Erythroblast (primary cell): ENCODE measurements at places on chromosomes 12 and 14.
A peak's percentile ranks its signal among the peaks of the same experiment; 100 is the strongest.

DNA sequence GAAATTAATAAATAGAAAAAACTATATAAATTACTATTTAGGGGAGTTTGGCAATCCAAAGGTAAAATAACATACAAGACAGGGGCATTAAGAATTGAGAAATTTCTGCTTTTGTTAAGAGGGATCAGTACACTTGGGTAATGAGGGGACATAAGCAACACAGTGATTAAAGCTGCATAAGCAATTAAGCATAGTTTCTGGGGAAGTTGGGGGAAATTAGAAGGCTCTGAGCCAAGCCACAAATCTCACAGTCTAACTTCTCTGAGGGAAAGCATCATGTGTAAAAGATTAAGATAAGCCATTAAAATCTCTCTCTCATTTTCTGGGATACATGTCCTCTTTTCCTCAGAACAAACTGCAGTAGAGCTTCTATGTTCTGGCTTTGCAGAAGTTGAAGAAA lies 533.9 kb upstream of the LRFN5 start:
- DNase-seq: no peak

GRCh38 chr12:68435299-68435637 lies 103.1 kb upstream of the MDM1 start:
- no peak for DNase-seq

- DNase-seq: no peak
These were observed 123.2 kb downstream of the LMO3 start for GRCh38 chr12:16482726-16483125.

DNA sequence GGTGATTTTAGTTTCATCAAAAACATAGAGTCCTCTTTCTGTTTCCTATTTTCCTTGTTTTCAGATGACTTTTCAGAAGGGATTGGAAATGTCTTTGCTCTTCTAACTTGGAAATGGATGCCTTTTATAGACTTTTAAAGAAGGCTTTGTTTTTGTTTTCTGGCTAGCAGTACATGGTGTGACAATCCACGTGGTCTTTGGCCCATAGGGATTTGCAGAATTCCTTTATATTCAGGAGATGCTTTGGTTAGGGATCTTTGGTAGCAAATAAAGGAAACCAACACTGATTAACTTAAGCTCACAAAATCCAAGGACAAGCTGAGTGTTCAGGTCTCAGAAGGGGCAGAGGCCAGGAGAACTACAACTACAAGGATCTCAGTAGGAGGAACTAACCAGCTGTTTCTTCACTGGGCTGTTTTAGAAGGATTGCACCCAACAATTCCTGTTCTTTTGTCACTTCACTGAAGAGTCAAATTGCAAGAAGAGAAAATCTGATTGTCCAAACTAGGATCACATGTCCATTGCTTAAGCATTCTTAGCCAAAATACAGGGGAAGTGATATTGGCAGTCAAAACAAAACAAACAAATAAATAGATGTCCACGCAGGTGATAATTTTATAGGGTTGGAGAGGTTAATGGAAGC lies 58.6 kb upstream of the MANSC4 start:
- no peak for DNase-seq

DNA sequence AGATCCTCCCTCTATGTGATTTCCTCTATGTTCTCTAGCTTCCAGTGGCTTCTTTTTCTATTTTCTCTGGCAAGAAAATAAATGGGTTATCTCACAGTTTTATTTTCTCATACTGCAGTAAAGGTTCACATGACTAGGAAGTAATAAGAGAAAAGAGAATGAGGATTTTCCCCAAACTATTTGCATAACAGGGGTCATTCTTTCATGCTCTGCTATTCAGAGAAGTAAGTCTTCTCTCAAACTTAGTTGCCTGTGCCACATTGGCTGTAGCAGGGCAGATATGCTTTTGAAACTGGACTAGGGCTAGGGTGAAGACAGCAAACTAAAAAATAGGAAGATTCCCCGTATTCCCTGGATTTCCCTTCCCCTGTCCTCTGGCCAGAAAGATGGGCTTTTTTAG lies 57.4 kb downstream of the ACSM4 start:
- no peak for DNase-seq

GRCh38 chr12:59093073-59093772 lies 172.9 kb upstream of the LRIG3 start:
- no peak for DNase-seq

- no peak for DNase-seq
These were observed 44.6 kb downstream of the SRGAP1 start for GRCh38 chr12:63888908-63889635.

GRCh38 chr12:1553987-1554982 lies 40.1 kb downstream of the FBXL14 start:
- DNase-seq: no peak

DNA sequence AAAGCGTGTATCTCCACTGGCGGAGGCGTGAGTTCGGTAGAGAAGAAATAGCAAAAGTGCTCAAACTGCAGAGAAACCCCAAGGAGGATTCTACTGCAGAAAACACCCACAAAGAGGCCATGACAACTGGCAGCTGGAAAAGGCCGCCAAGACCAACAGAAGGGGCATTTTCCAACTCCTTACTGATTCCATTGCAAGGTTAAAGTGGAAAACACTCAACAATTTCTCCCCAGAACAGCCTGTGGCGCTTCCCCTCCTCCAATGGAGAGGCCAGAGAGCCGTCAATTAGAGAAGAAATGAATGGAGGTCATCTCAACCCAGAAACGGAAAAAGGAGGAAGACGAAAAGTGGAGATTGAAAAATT lies 618 bp upstream of the ANKRD52 start:
- no peak for DNase-seq

DNA sequence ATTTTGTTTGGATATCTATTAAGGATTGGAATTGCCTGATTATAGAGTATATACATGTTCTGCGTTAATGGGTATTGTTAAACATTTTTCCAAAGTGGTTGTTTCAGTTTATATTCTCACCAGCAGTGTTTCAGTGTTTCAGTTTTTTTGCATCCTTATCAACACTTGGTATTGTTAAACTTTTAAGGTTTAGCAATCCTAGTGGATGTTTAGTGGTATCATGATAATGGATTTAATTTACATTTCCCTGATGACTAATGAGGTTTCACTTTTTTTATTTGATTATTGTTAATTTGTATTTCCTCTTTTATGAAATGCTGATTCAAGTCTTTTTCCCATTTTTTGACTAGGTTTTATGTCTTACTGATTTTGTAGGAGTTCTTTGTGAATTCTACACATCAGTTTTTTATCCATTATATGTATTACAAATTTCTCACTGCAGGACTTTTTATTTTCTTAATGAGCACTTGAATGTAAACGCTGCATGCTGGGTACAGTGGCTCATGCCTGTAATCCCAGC lies 23.7 kb downstream of the YLPM1 start:
- no peak for DNase-seq

GRCh38 chr12:11154400-11154925 lies 16.5 kb upstream of the SMIM10L1 start:
- no peak for DNase-seq

DNA sequence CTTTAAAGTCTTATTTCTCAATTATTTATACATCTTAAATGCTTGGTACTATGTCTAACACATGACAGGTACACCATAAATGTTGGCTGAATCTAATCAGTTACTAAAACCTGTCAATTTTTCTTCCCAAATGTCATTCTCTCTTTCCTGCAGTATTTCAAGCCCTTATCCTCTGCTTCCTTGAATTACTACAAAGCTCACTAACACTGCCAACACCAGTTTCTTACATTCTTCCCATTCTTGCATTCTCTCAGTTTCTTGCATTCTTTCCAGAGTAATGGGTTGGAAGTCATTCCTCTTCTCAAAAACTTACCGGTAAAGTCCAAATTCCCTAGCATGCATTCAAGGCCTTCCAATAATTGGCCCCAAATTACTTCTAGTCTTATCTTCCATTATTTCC lies 9.6 kb upstream of the SMARCC2 start:
- DNase-seq: no peak

DNA sequence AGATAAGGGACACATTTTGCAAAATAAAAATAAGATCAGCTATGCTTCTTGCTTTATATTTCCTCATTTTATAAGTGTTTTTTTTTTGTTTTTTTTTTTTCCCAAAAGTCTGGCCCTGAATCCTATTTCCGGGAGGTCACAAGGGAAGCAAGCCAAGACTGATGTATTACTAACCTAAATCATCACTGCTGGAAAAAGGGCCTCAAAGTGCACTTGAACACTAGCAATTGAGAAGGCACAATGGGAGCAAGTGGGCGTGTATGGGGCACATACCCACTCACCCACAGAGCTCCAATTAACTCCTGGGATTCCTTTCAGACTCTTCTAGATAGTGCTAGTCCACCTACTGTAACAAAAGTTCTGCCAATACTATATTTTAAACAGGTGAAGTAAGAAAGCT lies 58.8 kb downstream of the STON2 start:
- DNase-seq: no peak

- no peak for DNase-seq
These were observed 153.5 kb upstream of the FUT8 start for GRCh38 chr14:65259000-65259399.

DNA sequence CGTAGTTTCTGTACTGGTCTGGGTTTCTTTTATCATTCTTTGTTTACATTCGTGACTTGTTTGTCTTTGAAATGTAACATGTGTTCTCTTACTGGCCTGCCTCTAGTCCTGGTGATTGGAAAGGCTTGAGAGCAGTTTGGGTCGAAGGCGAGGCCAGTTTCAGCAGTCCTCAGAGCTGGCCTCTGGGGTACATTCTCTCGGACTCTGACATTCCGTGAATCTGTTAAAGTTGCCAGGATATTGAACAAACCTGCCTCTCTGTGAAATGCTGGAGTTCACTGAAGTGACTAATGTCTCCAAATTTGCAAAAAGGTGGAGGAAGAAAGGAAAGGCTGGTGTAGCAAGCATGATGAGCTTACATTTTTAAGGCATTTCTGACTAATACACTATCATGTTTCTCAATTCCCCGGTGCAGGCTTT lies 1.5 kb downstream of the PLEKHA5 start:
- DNase-seq: peak; percentile 49

DNA sequence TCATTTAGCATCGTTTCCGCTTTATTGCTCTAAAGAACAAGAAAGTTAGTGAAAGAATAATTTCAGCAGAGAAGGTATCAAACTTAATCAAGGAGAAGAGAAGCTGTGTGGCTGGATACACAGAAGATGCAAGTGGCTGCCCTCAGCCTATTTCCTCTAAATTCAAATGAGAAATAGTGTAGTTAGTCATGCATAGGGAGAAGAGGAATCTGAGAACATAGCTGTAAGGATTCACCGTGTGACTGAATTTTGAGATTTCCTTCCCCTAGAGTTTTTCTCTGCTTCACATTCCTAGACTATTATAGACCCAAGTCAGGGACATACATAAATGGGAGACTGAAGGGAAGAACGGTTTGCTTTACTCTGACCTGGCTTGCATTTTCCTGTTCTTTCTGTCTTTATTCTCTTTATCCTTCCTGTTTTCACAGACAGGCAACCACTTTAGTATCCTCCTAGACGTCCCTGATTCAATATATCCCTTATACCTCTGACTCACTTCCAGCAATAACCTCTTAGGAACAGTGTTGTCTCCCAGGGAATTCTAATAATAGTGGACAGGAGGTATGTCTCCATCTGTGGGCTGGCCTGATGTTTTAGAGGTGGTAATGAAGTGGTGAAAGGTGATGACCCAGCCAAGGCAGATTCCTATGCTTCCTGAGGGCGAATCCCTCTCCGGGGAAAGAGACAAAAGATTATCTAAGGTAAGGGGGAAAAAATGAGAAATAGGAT lies 7.0 kb downstream of the RNASE10 start:
- no peak for DNase-seq

- no peak for DNase-seq
These were observed 344.1 kb upstream of the PDE3A start for GRCh38 chr12:20024194-20024593.

GRCh38 chr12:6855322-6855721 lies 3.4 kb downstream of the USP5 start:
- DNase-seq: no peak

DNA sequence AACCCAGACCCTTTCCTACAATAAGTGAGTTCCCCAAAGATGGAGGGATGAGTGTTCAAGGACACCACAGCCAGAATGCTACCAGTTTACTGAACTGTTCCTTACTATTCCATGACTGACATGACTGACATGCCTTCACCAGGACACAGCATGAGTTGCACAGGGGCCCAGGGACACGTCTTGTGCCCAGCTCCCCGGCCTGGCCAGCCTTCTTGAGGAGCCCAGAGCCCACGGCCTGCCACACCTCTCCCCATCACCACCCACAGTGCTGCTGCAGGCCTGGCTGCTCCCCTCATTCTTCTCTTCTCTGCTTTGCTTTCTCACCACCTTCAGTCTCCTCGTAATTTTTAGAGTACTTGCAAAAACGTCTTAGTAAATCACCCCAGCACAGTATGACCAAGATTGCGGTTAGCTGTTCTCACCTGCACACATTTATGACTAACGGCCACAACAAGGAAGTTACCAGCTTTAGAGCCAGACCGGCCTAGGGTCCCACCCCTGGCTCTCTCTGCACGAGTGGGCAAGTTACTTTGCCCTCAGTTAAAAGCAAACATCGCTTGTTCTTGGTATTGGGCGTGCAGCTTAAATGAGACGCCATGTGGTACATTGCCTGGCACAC lies 18.5 kb downstream of the PPP2R5E start:
- no peak for DNase-seq

DNA sequence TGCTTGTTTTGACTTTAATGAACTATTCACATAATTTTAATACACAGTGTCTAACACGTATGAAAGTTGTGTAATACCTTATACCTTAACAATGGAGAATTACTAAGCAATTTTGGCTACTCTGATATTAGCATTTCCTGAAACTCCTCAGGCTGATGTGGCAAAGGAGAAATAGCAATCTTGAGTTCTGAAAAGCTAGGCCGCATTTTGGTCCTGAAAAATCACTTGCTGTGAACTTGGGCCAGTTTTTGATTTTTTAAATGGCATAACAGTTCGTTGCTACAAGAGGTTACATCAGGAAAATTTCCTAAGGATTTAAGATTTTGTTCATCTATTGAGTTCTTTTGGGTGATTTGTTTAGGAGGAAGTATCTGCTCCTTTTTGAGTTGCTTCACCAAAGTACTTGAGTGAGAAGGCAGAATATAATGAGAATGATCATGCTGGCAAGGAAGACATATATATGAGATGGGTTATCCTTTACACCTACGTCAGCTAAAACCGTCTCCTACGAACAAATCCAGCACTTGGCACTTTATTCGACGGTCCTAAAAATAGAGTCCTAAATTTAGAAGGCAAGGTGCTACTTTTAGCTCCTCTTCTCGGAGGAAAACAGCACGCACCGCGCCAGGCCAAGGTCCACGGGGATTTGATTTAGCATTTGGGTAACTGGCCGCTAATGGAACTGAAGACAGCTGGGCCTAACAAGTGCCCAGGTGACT lies 32.2 kb downstream of the MIA2 start:
- DNase-seq: no peak

DNA sequence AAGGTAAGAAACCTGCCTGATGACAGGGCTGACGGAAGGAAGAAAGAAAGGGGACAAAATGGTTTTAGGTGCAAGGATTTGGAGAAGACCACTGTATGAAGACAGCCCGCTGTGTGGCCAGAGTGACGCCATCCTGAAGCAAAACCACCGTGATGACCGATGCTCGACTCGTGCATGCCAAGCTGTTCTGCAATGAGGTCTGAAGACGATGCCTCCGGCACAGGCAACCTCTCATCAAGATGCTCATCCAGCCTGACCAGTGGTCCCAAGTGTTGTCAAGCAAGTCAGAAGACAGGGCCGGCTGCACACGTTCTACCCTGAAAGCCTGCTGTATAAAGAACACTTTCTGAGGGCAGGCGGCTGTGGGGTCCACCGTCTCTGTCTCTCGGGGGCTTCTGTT lies 34.8 kb downstream of the STX2 start:
- DNase-seq: no peak

- no peak for DNase-seq
These were observed 101.6 kb downstream of the CRADD start for GRCh38 chr12:93778766-93779165.
